A172 (cell line): ENCODE measurements at places on chromosomes 1 and 21.
A peak's percentile ranks its signal among the peaks of the same experiment; 100 is the strongest.

- DNase-seq: no peak
Observed at GRCh38 chr1:162113419-162113818, 43.9 kb downstream of the NOS1AP start.

DNA sequence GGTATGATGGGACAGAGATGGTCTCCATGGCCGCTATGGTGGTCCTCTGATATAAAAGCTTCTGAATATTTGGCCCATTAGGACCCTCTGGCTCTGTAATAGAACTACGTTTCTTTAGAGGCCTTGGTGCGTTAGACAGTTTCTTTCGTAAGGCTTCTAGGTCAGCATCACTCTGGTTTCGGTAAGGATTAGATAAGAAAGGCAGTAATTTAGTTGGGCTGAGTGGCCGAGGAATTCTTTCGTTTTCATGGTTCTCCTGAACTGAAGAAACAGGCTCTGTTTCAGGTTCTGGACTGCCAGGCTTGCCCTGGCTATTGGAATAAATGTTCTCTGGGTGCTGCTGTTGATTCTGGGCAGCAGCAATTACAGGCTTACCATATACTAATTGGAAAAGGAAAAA, 49.5 kb downstream of the TP53BP2 start:
- no peak for DNase-seq

GRCh38 chr1:168803806-168804510, 75.0 kb upstream of the DPT start:
- no peak for DNase-seq

DNA sequence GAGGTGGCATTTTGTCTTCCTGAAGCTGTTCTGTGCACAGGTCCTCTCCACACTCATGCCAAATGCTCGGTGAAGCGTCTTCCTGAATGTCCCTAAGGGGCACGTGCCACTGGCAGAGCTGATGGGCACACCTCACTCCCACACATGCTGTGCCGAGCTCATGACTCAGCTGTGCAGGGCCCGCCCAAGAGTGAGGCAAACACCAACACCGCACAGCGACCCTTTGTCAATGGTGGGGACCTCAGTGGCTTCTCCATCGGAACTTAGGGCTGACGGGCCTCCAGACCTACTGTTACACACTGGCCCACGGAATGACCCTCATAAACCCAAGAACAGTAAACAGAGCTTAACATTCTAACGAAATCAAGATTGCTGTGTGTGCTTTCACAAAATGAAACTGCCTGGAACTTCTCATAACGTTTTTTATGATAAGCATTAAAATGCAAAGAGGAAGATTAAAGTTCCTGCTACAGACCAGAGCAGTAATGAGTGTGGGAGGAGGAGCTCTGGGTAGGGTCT, 89.3 kb downstream of the SIM2 start:
- peak; percentile 81 for DNase-seq

GRCh38 chr1:226787071-226787470, 48.0 kb upstream of the ITPKB start:
- no peak for DNase-seq

GRCh38 chr1:185311589-185312225, 5.3 kb downstream of the IVNS1ABP start:
- no peak for DNase-seq

DNA sequence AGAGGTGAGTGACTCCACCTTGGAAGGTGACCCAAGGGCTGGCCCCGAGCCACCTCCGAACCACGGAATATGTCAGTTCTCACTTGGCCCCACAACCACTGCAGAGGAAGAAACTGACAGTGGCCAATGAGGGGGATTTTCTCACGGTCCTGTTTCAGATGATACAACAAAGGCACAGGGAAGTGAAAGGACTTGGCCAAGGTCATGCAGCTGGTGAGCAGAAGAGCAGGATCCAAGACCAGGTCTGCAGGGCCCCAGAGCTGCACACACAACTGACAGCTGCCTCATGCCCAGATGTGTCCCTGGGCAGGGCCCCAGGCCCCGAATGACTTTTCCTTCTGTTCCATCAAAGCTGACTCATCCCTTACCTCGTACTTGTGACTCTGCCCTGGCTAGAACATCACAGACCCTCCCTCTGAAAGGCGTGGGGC, 25.8 kb upstream of the EVA1B start:
- peak; percentile 68 for DNase-seq

GRCh38 chr1:161905269-161905884, 118.3 kb downstream of the OLFML2B start:
- DNase-seq: no peak

- DNase-seq: peak; percentile 64
Observed at GRCh38 chr1:171355727-171356126, 41.7 kb downstream of the FMO4 start.
